ENCODE measurements at places on chromosomes 5 and 9.

GRCh38 chr5:174532455-174533453 lies 191.6 kb upstream of the MSX2 start:
- peak; percentile 96 for DNase-seq

- DNase-seq, result no peak
Measured at GRCh38 chr5:168696611-168697010, 117.4 kb upstream of the PANK3 start.

DNA sequence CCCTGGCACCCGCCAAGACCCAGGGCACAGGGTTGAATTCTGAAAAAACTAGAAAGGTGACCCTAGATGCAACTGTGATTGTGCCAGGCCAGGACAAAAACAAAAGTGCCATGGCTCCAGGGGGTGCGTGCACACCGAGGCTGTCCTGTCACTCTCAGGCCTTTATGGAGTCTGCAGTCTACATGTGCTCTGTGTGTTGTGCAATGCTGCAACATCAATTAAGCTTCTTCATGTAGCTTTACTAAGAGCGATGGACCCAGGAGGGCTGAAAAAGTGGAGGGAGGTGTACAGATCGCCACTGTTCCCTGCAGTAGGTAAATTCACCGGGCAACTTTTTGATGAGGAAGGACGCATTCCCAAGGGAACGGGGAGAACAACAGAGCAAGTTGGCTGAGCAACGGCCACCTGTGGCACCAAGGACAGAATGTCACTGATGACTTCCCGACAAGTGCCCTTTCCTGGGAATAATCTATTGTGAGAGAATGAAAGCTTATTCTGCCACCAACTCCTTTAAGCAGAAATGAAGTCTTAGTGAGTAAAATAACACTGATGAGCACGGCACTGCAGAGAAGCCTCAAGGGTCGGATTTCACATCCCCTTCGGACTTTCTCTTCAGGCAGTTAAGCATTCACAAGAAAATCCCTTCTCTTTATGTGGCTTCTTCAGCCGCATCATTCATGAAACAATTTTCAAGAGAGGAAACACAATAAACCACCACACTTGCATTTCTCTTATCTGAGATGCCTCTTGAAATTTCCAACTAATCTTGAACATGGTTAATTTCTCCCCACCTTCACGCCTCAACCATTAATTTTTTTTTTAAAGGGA lies 149.6 kb downstream of the DROSHA start:
- no peak for DNase-seq

- DNase-seq, result no peak
Measured at GRCh38 chr5:174414315-174414710, 310.1 kb upstream of the MSX2 start.

DNA sequence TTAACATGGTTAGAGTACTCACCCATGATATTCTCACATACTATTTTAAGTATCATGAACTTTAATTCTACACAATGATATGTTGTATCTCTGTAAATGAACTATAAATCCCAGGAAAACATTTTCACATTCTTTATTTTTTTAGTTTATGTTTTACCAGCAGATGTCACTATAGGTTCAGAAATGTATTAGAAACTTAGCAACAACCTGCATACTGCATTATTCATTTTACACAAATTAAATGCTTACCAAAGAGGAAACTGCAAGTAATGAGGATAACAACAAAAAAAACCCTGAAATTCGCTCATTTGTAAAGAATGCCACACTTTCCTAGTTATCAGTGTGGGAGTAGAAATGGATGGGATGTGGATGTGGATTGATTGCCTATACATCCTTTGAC lies 217.5 kb upstream of the OTULINL start:
- DNase-seq, result no peak

- no peak for DNase-seq
Measured at GRCh38 chr9:132461281-132461896, 51.4 kb downstream of the CFAP77 start.

DNA sequence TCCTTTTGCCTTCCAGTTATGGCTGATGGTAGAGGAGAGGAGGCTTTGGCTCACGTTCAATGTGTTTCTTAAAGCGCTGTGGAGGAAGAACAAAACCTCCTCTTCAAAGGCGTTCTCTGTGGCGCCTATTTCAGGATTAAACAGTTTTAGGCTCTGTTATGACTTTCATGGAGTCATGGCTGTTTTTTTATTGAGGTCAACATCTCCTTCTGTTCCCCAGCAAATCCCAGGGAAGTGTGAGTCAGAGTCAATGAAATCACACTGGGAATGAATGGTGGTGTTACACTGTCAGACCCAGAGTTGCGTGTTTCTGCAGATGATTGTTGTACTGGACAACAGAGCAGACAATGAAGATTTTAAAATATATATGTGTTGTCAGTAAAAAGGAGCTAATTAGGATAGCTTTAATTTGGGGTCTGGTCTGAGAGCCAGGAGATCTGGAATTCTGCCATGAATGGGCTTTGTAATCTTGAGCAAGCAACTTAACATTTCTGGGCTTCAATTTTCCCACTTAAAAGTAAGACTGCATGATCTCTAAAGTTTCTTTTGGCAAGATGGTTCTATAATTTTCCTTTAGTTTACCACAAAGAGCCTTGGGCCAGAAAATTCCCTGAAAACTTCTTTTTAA lies 240.7 kb downstream of the CSNK1G3 start:
- no peak for DNase-seq

GRCh38 chr5:11715461-11716196 lies 188.6 kb downstream of the CTNND2 start:
- DNase-seq, result no peak

DNA sequence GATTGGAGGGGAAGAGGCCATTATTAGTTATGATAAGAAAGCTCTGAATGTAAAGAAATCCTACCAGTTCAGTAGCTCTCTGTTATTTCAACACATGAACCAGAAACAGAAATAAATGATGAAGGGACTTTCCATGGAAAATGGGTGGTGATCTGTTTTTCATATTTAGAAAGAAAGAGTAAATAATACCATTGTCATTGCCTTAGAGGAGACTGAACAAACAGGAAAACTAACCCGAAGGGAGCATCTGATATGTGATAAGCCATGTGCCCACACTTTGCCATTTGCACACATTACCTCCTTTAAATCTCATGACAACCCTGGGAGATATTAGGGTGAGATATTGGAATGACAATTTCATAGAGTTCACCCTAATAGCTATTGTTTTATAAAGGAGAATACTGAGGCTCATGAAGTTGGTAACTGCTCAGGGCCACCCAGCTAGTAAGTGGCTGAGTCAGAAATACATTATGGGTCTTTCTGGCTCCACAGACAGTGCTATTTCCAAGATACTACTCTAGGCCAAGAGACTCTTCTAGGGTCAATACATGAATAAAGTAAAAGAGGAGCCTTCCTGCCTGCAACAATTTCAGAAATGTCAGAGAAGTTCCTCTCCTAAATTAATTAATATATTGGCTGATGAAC lies 111.0 kb upstream of the SLIT3 start:
- DNase-seq, result no peak

DNA sequence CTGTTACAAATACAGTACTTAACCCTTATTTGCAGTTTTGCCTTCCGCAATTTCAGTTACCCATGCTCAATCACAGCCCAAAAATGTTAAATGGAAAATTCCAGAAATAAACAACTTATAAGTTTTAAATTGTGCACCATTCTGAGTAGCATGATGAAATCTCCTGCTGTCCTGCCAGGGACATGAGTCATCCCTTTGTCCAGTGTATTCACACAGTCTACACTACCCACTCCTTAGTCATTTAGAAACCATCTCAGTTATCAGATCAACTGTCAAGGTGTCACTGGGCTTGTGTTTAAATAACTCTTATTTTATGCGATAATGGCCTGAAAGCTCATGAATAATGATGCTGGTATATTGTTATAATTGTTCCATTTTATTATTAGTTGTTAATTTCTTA lies 95.8 kb downstream of the PLCXD3 start:
- no peak for DNase-seq
